ENCODE measurements at places on chromosomes 3 and 15. TPM values are rescaled to one million over a fixed set of nuclear protein-coding genes. Genes with fewer than 3 reads are reported as not detected.

Gene C3orf22
- not detected for total RNA-seq

Gene ANKRD34C
- 0.29 TPM for total RNA-seq

Gene GRAMD2A
- total RNA-seq, result not detected

Gene CKMT1B
- 0.20 TPM for total RNA-seq

GRCh38 chr15:40325700-40326099 is 2.2 kb downstream of the INAFM2 start:
- DNase-seq, result no peak

GRCh38 chr15:91630090-91630489 is 223.4 kb upstream of the SLCO3A1 start:
- DNase-seq, result no peak

Measured in HT1080 (cell line).